Stimulated activated CD4-positive, alpha-beta T cell treated with anti-CD3 and anti-CD28 coated beads, Interleukin-4, amount 100 ng/mL, for 4 hours (primary cell): ENCODE measurements at places on chromosomes 4 and X.

GRCh38 chr4:155408796-155409195 lies 32.0 kb upstream of the MAP9 start:
- no peak for DNase-seq

- no peak for DNase-seq
Observed at GRCh38 chr4:94491322-94491721, 39.6 kb downstream of the PDLIM5 start.

DNA sequence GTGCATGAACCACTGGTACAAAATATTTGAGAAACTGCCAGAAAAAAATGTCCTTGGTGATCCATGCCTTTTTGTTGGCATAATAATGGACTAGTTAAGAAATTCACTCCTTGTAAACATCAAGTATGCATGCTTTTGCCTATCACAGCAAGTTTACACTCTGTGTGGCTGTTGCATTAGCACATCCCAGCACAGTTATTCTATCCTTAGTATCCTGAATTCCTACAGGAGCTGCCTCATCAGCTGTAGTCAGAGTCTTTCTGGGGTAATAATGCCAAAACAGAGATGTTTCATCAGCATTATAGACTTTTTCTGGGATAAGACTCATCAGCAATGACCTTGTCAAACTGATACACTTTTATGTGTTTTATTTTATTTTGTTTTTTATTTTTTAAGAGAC lies 82.8 kb downstream of the CHIC2 start:
- DNase-seq: no peak

DNA sequence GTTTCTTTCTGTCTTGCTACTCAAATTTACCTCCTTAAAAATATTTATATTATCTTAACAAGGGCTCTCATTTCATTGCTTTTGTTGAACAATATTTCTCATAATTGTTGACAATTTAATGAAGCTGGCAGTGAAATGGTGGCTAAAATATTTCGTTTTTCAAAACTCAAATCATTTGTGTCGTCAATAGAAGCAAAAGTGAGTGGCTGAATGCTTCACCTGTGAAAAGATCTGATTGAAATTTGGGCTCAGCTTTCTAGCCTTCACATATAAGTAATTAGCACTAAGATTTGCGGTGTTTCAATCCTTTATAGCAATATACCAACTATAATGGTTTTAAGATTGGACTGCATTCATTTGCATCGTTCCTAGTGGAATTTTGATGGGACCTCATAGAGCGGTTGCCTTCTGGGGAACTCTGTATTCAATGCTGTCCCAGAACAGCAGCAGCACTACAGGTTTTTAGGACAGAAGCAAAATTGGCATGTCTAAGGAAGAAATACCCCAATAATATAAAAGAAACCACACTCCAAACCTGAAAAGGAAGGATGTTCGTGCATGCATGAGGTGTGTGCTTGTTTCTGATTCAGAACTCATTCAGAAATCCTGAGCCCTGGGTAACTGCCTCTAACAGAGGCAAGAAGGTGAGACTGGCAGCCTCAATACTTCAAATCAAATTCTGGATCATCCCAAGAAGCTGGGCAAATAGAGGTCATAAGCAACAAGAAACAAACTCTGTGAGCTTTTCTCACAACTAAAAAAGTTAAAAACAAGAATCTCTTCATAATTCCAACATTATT lies 2.5 kb downstream of the CXCL1 start:
- DNase-seq: no peak

GRCh38 chr4:14529653-14530052 lies 472.6 kb upstream of the CPEB2 start:
- no peak for DNase-seq

DNA sequence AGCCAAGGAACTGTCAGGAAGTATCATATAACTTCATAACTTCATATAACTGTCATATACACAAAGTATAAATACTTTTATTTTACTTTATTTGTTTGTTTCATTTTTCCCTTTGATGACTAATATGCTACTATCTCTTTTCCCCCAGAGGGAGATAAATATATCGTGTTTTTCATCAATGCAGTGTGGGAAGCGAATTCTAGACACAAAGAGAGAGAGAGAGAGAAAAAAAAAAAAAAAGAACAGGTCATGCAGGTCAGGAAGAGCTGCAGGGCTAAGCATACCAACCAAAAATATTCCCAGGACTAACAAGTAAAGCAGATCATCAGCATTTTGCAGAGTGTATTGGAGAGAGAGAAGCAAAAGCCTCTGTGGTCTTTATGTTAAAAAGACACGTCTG lies 1849.2 kb downstream of the STIM2 start:
- DNase-seq: no peak

DNA sequence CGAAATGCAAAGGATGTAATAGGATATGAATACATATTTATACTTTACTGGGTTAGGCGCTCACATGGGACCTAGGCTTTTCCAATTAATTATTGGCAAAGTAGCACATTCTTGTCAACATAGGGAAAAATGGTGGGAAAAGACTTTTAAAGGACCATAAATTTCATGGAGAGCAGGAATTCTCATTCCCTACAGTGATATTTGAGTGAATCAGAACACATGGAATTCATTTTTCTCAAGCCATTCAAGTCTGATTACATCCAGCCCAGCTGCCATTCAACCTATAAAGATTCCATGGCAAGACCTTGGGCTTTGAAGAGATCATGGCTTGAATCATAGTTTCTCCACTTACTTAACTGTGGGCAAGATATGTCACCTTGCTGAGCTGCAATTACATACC lies 150.4 kb downstream of the SOWAHB start:
- DNase-seq: no peak

DNA sequence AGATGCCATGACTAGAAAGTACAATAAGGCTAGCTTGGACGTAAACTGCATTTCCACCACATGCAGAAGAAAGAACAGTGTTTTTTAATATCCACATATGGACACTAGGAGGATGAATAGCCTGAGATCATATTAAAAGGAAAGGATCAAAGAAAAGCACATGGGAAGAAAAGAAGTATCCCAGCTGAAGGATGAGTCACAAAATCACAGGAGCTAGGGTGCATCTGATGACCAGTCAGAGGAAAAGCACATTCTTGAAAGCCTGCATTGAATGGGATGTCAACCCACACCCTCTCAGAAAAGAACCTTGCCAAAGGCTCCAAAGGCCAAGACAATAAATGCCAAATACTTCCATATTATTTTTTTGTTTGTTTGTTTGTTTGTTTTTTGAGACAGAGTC lies 56.8 kb upstream of the PRDX4 start:
- no peak for DNase-seq

DNA sequence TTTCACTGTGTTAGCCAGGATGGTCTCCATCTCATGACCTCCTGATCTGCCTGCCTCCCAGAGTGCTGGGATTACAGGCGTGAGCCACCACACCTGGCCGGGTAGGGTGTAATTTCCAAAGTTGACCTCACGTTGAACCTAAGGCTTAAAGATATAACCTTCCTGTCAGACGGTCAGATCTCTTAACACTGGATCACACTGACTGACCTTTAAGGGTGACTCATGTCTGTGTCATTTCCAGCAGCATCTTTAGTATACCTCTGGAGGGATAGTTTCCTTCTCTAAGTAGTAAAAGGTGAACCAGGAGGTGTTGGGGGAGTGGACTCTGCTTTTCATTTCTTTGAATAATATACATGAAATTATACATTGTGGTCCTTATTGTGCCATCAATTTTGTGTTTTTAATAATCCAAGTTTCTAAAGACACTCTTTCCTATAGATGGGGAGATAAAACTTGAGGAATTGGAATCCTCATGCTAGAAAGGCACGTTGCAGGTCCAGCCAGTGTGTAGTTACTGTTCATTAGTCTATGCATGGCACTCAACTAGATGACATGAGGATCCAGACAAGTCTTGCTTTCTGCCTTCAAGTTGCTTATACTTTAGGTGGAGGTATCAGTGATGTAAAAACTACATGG lies 45.7 kb downstream of the ARHGAP10 start:
- DNase-seq: no peak

- no peak for DNase-seq
Observed at GRCh38 chrX:74292808-74293123, 11.2 kb upstream of the ZCCHC13 start.

- no peak for DNase-seq
Observed at GRCh38 chrX:15594371-15594770, 6.4 kb downstream of the ACE2 start.

DNA sequence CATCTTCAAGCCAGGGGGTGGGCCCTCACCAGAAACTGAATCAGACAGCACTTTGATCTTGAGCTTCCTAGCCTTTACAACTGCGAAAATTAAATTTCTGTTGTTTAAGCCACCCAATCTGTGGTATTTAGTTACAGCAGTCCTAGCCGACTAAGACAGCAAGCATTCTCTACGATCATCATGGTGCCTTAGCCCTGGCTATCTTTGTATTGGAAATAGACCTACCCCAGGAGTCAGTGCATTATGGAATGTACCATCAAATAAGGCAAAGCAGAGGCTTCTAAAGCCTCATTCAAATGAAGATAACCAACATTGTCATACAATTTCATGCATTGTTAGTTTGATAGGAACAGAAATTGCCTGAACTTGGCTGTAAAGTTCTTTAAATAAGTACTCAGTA lies 75.0 kb downstream of the PARM1 start:
- no peak for DNase-seq

DNA sequence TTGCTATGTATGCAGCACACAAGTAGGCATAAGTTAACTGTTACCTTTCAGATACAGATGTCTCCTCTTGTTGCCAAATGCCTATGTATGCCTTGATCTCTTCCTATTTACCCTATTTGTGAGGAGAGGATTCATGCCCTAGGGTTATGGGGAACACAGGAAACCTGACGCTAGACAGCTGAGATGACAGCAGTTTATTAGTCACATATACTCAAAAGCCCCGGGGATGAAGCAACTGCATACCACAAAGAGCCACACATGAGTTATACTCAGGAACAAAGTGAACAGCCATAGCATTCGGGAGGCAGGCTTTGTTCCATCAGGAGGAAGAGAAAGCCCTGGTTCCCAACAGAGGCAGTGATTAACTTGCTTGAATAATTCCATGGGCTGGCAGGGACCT lies 1011.7 kb upstream of the PCDH7 start:
- DNase-seq: no peak

DNA sequence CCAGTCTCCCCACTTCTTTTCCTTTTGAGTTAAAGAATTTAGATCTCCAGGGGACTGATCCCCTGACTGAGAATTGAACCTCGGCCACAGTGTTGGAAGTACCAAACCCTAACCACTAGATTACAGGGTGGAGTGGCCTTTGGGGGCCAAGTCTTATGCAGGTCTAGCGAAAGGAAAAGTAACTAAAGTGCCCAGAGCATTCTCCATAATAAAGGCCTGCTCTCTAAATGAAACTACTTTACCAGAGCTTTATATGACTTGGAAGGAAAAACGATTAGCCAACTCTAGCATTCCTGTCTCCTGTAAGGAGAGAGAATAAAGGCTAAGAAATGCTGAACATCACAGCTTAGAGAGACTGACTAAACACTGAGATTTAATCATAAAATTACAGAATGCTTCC lies 788.0 kb downstream of the C4orf33 start:
- no peak for DNase-seq

GRCh38 chr4:151689211-151689991 lies 71.4 kb downstream of the GATB start:
- no peak for DNase-seq

DNA sequence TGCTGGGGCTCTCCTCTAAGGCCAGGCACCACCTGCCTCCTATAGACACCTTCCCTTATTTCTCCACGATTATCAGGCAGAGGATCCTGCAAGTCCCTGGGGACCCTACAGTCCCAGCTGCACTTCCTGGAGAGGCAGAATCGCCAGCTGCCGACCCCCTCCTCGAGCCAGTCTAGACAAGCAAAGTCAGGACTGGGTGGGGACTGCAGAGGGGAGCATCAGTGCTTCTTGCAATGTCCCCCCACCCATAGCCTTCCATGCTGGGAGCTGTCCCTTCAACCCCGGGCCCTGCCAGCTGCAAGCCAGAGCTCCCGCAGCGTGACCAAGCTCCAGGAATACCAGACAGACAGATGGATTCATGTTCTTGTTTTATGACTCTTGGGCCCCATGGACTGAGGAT lies 1.4 kb upstream of the CRMP1 start:
- DNase-seq: no peak

DNA sequence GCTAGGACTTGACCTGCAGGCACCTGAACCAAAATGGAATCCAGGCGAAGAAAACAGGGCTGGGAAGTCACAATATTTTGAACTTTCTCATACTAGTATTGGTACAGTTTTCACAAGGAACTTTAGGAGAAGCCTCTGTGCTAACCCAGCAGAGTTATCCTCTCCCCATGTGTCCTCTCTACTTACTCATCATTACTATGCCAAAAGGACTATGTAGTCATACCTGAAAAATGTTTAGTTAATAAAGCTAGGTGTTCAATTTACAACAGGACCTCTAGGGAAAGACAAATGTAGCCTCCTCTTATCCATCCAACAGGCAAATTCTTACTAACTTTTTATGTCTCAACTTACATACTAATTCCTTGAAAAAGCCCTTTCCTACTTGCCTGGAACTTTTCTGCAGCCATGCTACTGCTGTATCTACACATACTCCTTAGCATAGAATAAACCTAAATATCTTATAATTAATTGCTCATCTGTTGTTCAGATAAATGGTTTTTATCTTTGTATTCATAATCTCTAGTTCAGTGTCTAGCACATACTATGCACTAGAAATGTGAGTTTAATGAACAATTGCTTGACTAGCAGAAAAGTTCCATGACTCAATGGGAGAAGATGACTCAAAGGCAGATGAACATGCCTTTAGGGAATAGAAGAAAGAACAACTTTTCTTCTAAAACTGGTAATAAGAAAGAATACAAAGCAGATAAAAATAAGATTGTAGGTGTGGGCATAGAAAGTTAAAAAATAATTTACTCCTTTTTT lies 215.5 kb upstream of the VEGFC start:
- DNase-seq: no peak

DNA sequence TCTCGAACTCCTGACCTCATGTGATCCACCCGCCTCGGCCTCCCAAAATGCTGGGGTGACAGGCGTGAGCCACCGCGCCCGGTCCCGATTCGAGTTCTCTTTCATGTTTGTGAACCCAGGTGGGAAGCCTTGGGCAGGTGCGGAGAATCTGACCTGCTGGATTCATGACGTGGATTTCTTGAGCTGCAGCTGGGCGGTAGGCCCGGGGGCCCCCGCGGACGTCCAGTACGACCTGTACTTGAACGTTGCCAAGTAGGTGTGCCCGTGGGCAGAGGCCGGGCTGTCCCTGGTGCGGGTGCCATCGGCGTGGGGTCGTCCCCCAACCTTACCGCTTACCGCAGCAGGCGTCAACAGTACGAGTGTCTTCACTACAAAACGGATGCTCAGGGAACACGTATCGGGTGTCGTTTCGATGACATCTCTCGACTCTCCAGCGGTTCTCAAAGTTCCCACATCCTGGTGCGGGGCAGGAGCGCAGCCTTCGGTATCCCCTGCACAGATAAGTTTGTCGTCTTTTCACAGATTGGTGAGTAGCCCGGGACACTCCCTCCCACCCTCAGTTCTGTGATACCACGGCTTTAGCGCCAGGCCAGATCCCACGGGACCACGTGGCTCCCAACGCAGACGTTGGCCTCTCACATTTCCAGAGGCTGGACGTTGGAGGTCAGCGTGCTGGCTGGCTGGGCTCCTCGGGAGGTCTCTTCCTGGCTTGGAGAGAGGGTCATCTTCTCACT lies 15.6 kb downstream of the IL3RA start:
- no peak for DNase-seq
